Natural killer cell (primary cell): ENCODE measurements at places on chromosomes 6 and 20. TPM values are rescaled to one million over a fixed set of nuclear protein-coding genes. Genes with fewer than 3 reads are reported as not detected.

DNA sequence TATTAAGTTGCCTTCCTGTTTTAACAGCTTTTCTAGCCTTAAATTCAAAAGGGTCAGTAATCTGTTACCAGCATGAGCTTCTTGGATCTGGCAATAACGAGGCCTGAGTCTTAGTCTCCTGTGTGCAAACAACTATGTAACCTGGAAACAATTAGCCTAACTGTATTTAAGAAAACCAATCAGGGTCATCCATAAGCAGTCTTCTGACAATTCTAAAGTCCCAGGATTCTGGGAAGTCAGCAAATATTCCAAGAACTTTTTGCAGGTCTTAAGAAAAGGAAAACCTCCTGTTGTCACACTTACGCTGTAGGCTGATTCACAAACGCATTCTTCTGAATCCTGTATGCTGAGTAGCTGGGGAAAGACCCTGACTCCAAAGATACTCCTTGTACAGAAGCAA, 90.4 kb downstream of the COL12A1 start:
- no peak for DNase-seq

The DNMT3B gene
- 0.43 TPM for total RNA-seq

- no peak for DNase-seq
Observed at GRCh38 chr6:24997905-24998304, 62.1 kb upstream of the RIPOR2 start.

GRCh38 chr6:56708810-56709597, 66.3 kb upstream of the DST start:
- peak; percentile 17 for DNase-seq

The CD24 gene
- total RNA-seq: 0.77 TPM

GRCh38 chr20:54517241-54517975, 42.0 kb downstream of the DOK5 start:
- no peak for DNase-seq

- no peak for DNase-seq
Observed at GRCh38 chr6:132511831-132512220, 1.1 kb downstream of the STX7 start.

DNA sequence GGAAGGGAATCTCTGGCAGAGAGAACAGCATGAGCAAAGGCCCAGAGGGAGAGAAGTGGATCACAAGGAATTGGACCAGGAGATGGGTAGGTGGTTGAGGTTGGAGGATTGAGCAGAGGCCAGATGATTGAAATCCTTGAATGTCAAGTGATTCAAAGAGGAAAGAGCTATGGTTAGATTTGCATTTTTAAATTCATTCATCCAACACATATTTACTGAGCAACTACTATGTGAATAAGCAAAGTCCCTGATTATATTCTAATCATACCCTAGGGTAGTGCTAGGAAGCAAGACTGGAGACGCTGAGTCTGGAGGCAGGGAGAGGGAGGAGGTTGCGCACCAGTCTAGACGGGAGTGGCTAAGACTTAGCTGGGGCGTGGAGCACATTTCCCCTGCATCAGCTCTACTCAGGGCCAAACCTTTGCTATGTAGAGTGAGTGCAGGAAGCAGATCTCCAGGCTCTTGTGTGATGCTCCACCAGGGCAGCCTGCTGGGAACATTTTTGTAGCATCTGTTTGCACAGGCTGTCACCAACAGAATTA, 40.2 kb downstream of the EYA2 start:
- DNase-seq: no peak

GRCh38 chr20:62617711-62618483, 24.4 kb upstream of the SLCO4A1 start:
- DNase-seq: peak; percentile 69

The MMP24 gene
- 0.18 TPM for total RNA-seq

DNA sequence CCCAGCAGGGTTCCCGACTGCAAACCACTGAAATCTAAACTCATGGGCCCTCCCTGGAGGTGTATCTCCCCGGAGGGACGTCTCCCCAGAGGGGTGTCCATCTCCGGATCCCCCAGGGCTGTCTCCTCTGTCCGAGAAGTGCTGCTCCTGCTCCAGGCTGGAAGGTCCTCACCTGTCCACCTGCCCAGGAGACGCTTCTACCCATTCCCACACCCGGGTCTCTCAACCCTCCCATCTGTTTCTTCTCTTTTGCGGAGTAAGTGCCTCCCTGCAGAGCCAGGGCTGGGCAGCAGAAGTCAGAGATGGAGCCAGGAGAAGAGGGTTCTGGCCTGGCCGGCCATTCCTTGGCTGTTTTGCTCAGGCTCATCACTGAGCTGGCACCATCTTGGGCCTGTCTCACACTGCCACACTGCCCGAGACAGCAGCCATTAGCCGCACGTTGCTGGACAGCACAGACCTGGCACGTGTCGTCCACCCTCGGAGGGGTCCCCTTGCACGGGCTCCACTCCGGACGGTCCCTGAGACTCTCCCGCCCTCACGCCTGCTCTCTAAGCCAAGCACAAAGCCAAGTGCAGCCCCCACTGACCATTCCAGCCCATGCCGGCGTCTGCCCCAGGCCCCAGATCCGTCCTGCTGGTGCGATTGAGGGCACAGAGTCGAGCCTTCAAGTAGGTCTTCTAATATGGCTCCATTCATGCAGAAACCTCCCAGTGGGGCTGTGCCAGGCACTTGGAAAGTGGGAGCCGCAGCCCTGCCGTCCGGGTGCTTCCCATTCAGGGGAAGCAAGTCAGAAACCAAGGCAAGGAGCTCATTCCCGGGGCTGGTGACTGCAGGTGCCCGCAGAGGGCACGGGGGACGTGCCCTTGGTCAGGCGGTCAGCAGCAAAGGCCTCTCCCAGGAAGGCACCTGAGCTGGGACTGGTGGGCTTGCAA, 367.7 kb downstream of the TAF4 start:
- no peak for DNase-seq

The NMBR gene
- not detected for total RNA-seq

DNA sequence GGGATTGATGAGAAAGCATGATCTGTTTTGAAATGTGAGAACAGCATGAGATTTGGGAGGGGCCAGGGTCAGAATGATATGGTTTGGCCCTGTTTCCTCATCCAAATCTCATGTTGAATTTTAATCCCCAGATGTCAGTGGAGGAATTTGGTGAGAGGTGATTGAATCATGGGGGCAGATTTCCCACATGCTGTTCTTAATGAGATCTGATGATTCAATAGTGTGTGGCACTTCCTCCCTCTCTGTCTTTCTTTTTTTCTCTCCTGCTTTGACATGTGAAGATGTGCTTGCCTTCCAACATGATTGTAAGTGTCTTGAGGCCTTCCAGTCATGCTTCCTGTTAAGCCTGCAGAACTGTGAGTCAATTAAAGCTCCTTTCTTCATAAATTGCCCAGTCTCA, 1060.3 kb upstream of the CITED2 start:
- no peak for DNase-seq

- DNase-seq: no peak
Observed at GRCh38 chr6:73299151-73299971, 36.4 kb upstream of the KHDC1 start.

DNA sequence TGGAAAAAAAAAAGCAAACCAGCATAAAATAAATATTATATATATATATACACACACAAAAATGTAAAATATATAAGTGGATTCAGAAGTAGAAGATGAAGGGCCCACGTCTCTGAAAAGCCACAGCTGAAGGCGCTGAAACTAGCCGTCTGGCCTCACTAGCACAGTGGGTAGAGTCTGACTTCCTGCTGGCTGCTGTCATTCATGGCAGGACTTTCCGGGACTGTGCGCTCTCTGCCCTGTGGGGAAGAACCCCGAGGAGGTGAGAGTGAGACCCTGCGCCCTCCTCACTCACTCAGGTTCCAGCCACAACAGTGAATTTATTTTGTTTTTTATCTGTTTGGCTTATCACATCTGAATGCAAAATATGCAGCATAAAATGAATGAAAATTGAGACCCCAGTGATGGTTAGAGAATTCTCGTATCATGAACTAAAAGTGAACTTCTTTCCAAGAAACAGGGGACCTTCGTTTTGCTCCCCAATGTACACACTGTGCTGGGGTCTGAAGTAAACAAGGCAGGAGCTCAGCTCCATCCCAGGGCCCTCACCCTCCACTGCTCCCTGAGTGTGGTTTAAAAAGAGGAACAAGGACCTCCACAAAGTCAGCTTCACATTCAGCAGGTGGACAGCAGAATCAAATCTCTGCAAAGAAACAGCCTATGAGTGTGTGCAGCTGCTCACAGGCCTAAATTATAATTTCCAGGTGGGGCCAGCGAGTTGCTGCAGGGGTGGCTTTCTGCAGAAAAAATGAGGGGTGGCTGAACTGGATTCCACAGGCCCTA, 1.3 kb upstream of the RAMACL start:
- no peak for DNase-seq

DNA sequence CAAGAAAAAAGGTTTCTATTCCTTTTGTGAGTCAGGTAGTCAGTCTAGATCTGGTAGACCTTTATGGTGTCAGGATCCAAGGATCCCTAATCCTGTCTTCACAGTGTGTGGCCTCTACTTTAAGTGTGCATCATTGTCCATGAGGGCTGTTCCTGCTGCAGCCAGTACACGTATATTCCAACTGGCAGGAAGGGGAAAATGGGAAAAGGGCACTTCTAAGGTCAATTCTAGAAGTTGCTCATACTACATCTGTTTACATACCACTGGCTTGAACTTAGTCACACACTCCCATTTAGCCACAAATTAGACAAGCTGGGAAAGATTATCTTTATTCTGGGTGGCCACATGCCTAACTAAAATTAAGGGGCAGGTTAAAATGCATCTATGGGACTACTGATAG, 9.7 kb upstream of the MMS22L start:
- DNase-seq: no peak

- DNase-seq: no peak
Observed at GRCh38 chr6:29742127-29742526, 18.9 kb downstream of the HLA-F start.

DNA sequence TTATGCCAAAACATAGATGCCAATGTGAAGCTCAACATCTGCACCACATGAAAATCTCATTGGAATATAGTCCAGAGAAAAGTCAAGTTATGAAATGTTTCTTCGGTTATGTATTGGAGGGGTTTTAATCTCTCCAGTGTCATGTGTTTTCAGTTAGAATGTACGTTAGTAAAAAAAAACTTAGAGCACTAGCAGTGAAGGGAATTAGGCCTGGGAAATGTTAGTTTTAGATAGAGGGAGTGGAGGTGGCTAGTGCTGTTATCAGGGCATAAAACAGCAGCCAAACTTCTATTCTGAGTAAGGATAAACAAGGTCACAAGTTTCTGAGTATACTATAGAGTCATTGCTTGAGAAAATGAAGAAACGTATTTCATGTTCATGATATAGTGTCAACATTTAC, 42.9 kb downstream of the HDGFL1 start:
- no peak for DNase-seq

DNA sequence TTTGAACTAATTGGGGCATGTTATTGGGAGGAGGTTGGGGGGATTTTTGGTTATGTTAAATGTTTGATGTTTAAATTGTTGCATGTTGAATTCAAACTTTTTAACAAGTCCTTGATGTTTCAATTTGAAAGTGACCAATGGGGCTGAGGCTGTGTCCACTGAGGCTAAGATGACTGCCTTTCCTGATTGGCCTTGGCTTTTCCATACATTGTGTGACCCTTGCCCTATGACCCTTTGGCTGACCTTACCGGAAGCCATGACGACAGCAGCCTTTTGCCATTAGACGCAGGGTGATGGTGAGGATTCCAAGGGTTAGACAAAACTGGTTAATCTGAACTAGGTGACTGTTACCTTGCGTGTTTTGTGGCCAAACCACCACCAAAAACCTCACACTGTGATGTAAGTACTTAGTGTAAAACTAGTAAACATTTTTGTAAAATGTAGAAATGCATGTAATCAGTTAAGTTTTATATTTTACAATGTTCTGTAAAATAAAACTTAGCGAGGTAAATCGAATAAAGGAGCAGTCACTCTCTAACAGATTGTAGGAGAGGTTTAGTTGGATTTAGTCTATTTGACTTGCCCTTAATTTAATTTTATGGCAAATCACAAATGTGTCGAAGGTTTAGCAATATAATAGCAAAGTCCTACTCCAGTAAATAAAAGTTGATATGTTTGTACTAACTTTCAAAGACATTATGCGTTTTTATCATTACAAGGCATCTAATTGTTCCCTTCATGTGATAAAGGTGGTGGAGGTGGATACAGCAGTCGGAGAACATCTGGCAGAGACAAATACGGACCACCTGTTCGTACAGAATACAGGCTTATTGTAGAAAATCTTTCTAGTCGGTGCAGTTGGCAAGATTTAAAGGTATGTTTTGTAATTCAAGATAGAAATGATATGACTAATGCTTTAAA, 1.6 kb downstream of the SRSF6 start:
- peak; percentile 37 for DNase-seq

- DNase-seq: no peak
Observed at GRCh38 chr20:37501940-37502339, 19.1 kb upstream of the NNAT start.

GRCh38 chr6:139146317-139146726, 11.4 kb downstream of the HECA start:
- no peak for DNase-seq

GRCh38 chr6:114550316-114550715, 207.5 kb upstream of the HS3ST5 start:
- no peak for DNase-seq

- no peak for DNase-seq
Observed at GRCh38 chr6:169340395-169340794, 86.7 kb upstream of the THBS2 start.

DNA sequence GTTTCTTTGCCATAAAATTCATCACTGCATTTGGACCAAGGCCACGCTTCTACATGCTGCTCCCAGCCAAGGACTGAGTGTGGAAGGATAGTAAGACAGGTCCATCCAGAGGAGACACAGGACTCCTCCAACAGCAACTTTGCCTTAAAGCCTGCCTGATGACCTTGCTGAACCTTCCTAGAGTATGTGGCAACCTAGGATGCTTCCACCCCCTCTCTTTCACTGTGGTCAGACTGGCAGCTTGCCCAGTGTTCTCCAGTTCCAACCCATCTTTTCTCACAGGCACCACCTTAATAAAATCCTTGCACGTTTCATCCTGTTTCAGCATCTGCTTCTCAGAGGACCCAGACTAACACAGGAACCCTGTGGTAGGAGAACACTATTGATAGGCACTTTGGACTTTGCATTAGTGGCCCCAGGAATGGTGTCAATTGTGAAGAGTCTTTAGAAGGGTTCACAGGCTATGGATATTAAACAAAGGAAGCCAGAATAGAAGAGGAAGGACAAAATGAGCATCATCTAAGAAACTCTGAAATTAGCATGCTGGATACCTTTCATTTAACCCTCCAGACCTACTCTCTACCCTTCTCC, 2.4 kb upstream of the PKHD1 start:
- DNase-seq: no peak

The BMP5 gene
- total RNA-seq: not detected

The TFAP2D gene
- not detected for total RNA-seq

DNA sequence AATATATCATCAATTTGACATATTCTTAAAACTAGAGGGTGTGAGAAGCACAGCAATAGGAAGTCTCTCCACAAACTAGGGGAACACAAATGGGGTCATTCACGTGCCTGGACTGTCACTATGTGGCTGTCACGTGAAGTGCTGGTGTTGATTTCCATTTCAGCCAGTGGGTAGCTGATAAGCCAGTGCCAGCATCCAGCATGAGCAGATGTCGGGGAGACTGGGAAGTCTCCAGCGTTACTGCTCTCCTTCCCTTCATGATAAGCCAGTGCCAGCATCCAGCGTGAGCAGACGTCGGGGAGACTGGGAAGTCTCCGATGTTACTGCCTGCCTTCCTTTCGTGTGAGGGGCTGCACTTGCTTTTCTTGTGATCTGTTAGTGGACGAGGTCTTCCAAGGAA, 5.6 kb upstream of the SLC17A9 start:
- no peak for DNase-seq
